Coronary artery (tissue), 2 donors: ENCODE measurements at places on chromosomes 2 and 18.

DNA sequence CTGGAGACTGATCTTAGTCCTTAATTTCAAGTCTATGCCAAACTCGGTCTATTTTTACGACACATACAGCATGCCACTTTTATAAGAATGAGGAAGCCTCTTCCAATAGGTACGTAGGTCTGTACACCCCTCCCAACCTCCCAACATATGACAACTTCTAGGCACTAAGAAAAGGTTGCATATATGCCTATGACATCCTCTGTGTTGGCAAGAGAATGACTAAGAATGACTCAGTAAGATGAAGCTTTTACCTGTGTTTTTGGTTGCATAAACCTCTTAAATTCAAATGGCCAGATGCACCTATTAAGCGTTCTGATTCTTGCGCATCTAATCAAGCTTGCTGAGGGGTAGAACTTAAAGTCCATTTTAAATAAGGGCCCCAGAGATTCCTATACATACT lies 586.4 kb upstream of the ZEB2 start:
- DNase-seq, result no peak

GRCh38 chr2:119366161-119366648 lies 429 bp downstream of the C2orf76 start:
- DNase-seq, result no peak

DNA sequence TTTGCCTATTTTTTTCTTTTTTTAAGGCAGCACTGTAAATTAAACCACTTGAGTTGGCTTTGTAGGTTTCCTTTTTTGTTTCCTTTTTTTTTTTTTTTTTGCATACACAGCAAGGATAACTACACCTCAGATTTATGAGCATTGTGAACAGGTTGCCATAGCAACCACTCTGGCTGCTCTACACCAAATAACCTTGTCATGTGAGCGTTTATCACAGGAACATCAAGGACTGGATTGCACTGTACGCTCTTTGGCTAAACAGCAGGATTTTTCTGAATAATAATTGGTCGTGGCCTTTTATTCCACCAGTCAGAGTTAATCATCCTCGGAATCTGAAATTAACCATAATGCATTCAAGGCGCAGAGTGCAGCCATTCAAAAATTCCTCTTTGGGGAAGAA lies 199.1 kb upstream of the SLC14A2 start:
- DNase-seq, result no peak

DNA sequence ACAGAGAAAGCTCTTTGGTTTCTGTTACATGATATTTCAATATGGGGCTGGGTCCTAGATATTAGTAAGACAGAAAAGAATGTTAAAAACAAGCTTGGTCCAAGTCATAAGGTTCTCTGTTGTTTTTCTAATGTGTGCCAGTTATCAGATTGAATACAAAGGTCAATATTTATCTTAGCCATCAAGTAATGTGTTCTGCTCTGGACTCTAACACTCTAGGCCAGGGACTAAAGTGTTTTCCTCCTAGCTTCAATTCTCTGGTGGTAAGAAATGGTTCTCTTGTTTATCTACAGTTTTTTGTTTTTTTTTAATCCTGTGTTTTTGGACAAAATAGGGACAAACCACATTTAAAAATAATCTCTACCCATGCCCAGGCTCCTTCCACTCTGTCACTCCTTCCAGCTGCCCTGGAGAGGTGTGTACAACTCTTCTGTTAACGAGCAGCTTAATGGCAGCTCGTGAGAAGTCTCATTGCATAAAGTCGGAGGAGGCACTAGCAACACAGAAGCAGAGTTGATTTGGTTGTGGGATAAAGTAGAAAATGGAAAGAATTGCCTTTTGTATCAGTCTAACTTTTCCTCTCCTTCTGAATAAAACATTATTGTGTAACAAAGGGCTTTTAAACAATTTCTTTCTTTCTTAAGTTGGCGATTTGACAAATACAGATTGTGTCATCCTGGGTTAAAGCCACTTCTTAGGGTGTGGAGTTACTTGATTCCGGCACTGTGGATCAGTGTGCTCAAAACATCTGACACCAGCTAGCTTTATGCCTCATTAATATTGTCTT lies 8.0 kb upstream of the SESTD1 start:
- DNase-seq, result no peak

GRCh38 chr2:110713513-110714362 lies 18.6 kb upstream of the ACOXL start:
- no peak for DNase-seq

- no peak for DNase-seq
Measured at GRCh38 chr18:74419761-74420160, 37.3 kb downstream of the DIPK1C start.

DNA sequence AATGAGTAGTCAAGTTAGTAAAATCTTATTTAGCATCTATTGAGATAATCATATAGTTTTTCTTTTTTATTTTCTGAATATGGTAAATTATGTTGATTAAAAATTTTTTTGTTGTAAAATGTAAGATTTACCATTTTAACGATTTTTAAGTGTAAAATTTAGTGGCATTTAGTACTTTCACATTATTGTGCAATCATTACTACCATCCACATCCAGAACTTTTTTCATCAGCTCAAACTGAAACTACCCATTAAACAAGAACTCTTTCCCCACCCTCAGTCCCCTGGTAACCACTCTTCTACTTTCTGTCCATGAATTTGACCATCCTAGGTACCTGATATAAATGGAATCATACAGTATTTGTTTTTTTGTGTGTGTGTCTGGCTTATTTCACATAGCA lies 11.1 kb downstream of the RAB3GAP1 start:
- DNase-seq, result no peak

DNA sequence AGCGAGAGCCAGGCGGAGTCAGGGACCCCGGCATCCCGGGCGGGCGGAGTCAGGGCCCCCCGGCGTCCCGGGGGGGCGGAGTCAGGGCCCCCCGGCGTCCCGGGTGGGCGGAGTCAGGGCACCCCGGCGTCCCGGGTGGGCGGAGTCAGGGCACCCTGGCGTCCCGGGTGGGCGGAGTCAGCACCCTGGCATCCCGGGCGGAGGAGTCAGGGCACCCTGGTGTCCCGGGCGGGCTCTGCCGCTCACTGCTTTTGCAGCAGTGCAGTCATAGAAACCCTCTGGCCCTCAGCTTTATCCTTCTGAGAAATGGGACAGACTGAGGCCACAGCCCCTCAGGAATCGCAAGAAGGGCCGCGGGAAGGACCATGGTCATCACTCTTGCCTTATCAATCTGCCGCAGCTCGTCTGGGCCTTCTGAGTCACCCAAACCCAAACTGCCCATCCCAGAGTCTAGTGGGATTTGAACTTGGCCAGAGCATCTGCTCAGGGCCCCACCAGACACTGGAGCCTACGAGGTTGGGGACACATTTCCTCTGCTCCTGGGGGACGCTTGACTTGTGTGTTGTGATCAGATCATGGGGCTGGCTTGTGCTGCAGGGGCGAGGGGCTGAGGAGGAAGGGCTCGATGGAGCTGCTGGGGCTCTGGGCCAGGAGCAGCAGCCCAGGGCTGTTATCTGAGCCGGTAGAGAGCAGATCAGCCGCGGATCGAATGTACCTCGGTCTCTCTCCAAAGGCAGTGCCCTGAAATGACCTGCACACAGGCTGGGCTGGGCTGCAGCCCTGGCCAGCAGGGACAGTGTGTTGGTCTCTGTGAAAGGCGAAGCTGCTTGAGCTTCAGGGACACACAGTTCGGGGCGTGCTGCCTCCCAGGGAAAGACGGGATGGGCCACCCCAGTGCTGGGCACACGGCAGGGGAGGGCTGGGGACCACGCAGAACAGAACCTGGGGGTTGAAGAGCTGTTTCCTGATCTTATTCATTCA lies 290.1 kb upstream of the HDAC4 start:
- peak; percentile 45 for DNase-seq

GRCh38 chr2:158502974-158503373 lies 46.2 kb downstream of the PKP4 start:
- no peak for DNase-seq

- DNase-seq, result no peak
Measured at GRCh38 chr2:219701847-219702634, 74.6 kb downstream of the SLC4A3 start.

- peak; percentile 31 for DNase-seq
Measured at GRCh38 chr2:604385-604784, 72.8 kb downstream of the TMEM18 start.

GRCh38 chr2:20551260-20551944 lies 99.5 kb downstream of the HS1BP3 start:
- no peak for DNase-seq

DNA sequence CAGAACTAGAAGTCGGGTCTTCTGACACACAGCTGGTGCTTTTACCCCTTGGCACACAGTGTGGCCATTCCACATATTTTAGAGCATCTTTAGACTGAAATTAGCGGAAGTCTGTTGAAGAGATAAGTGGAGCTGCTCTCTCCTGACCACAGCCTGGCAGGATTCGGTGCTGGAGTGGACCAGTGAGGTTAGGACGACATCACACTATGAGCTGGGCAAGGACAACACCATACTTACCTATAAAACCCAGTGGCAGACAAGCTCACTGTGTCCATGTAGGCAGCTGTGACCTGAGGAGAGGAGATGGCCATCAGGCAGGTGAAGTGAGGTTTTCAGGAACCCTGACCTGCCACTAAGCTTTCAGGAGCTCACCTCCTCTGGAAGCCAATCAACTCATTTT lies 70.1 kb downstream of the XDH start:
- DNase-seq, result no peak

DNA sequence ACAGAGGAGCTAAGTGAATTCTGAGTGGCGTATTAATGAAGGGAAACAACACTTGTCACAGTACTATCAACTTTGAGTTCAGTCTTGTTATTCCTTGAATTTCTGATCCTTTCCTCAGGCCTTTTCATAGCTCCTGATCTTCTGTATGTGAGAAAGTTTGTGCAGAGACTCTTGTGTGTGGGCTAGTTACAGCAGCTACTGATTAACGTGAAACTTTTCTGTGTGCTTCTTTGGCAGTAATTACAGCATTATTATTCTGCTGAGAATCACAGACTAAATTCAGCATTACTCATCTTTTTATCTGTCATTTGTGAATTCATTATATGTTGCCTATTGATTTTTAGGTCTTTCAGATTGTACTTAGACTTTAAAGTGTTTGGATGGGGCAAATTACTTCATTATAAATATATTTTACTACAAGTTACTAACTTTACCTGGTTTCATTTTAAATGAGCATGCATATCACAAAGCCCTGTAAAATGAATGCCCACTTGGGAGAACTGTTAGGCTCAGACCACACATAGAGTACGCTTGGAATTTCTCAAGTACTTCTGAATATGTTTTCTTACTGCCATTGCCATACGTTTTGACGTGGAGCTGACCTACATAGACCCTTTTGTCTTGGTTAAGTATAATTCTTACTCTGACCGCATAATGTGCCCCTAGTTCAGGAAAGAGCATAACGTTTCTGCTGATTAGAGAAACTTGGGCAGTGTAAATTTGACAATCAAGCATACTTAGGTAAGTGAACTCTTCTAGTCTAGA lies 36.2 kb downstream of the CREB1 start:
- DNase-seq, result no peak

DNA sequence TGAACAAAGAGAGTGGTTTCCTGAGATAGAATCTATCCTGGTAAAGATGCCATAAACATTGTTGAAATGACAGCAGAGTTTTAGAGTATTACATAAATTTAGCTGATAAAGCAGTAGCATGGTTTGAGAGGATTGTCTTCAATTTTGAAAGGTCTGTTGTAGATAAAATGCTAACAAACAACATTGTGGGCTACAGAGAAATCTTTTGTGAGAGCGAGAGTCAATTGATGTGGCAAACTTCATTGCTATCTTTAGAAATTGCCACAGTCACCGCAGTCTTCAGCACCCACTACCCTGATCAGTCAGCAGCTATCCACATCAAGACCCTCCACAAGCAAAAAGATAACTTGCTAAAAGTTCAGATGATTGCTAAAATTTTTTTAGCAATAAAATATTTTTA lies 17.5 kb downstream of the VRK2 start:
- DNase-seq, result no peak

GRCh38 chr2:205297368-205297767 lies 384.9 kb upstream of the NRP2 start:
- DNase-seq, result no peak

DNA sequence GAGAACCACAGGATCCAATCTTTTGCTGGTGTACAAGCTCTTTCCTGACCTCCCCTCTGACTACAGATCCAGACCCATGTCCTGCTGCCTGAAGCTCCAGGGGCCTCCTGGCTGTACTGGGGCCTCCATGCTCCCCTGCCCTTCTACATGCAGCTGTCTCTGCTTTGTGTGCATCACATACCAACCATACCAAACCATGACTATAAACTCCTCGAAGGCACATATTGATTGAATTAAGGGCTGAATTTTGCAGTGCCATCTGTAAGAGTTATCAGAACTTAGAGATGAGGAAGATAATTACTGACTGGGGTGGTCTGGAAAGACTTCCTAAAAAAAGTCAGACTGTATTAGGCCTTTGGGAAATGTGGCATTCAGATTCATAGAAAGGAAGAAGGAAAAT lies 139.9 kb upstream of the CXCR4 start:
- no peak for DNase-seq

DNA sequence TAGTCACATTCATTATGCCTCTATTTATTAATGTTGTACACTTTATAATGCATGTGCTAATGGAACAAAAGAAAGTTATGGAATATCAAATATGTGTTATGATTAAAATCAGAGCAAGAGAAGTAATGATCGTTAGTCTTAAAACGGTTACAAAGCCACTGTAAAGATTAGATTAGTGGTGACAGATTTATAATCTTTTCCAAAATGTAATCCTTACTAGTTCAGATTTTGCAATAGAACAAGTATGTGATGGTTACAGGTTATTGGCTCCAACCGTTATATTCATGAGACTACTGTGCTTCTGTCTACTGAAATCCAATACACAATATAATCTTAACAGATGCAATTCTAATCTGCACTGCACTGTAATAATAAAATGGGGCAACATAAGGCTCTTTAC lies 180.6 kb downstream of the ZNF521 start:
- no peak for DNase-seq

DNA sequence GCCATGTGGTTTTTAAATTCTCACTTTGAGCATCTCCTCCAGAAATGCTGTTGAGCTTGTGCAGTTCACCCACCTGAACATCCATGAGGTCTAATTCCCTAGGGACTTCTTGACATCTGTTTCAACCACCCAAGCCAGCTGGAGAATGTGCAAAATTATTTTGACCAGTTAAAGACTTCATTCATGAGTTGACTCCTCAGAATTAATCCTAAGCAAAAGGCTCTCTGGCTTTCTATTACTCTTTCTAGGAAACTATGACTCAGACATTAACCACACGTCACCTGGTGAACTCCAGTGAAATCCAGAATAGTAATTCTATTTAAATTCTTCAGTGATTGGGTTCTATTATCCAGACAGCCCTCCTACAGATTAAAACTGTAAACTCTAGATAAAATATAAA lies 247.5 kb downstream of the NBAS start:
- DNase-seq, result no peak

DNA sequence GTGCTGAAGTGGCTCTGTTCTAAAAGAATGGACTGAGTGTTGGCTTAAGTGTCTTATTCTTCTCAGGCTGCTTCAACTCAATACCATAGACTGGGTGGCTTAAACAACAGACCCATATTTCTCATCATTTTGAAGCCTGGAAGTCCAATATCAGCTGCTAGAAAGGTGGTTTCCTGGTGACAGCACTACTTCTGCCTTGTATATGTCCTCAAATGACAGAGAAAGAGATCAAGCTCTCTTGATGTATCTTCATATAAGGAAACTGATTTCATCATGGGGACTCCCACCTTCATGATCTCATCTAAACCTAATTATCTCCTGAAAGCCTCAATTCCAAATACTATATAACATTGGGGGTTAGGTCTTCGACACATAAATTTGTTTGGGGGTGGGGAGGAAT lies 449.7 kb upstream of the DSEL start:
- no peak for DNase-seq

- no peak for DNase-seq
Measured at GRCh38 chr18:12861637-12862036, 22.4 kb downstream of the PTPN2 start.
